ENCODE measurements at places on chromosomes 2 and 18.

GRCh38 chr2:240663546-240664190 is 19.0 kb downstream of the AQP12B start:
- DNase-seq = no peak

DNA sequence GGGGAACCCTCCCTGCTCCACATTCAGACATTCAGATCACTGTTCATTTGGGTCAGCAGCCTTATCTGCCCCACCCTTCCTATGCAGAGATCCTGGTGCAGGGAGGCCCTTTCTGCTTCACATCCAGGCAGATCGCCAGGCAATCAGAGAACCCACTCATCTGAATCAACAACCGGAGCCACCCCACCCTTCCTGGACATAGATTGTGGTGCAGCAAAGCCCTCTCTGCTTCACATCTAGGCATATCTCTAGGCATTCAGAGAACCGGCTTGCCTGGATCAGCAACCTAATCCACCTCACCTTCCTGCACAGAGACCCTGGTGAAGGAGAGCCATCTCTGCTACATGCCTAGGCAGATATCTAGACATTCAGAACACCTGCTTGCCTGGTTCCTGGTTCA is 184.5 kb upstream of the CNTNAP5 start:
- DNase-seq = no peak

DNA sequence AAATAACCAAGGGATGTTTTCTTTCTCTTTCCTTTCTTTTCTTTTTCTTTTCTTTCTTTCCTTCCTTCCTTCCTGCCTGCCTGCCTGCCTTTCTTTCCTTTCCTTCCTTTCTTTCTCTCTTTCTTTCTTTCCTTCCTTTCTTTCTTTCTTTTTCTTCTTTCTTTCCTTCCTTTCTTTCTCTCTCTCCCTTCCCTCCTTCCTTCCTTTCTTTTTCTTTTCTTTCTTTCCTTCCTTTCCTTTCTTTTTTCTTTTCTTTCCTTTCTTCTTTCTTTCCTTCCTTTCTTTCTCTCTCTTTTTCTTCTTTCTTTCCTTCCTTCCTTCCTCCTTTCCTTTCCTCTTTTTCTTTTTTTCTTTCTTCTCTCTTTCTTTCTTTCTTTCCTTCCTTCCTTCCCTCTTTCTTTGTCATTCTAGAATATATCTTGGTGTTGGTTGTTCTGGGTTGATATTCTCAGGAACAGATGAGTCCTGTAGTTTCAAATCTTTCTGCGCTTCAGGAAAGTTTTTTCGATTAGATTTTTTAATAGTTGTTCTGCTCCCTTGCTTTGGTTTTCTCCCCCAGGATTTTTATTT is 101.5 kb upstream of the FBXO11 start:
- DNase-seq = no peak

- DNase-seq = no peak
These were observed 107.5 kb upstream of the SERPINE2 start for GRCh38 chr2:224146356-224147160.

DNA sequence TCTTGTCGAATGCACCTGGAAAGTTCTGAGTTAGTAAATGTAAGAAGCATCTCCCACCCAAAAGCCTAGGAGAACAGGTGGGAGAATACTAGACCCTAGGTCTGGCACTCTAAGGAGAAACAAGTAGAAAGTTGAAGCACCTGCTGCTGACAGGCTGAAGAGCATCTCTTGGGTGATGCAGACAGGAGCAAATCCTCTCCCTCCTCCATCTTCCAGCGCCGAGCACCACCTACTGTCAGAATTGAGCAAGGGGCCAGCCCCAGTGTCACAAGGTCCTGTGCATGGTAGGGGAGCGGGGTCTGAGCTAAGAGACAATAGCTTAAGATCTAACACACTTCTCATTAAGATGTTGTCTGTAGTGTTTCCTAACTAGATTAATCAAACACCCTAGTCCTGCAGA is 52.9 kb downstream of the HK2 start:
- DNase-seq = no peak

DNA sequence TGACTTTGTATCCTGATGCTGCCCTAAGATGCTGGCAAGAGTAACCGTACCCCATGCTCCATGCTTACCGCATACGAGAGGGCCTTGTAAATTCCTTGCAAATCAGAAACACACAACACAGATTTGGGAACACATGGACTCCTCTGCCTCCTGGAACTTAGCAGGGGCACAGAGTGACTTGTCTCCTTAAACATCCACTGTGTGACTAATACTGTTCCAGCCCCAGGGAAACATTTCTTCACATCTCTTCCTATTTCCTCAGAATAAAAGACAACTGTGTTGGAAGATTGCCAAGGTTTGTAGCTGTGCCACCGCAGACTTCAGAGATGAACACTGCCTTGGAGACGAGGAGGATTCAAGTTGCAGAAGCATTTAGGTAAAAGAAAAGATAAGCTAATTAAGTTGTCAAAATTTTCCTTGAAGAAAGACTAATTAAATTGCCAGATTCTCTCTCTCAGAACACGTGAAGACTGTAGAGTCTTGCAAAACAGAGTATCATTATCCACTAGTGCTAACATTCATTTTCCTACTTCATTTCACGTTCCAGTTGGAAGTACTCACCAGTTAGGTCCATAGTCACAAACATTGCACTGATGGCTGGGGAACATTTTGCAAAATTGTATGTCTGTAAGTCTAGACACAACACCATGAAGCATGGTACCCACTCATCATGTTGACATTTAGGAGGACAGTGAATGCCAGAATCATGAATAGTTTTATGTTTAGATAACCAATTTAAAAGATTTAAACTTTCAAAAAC is 188.8 kb downstream of the TSN start:
- no peak for DNase-seq

DNA sequence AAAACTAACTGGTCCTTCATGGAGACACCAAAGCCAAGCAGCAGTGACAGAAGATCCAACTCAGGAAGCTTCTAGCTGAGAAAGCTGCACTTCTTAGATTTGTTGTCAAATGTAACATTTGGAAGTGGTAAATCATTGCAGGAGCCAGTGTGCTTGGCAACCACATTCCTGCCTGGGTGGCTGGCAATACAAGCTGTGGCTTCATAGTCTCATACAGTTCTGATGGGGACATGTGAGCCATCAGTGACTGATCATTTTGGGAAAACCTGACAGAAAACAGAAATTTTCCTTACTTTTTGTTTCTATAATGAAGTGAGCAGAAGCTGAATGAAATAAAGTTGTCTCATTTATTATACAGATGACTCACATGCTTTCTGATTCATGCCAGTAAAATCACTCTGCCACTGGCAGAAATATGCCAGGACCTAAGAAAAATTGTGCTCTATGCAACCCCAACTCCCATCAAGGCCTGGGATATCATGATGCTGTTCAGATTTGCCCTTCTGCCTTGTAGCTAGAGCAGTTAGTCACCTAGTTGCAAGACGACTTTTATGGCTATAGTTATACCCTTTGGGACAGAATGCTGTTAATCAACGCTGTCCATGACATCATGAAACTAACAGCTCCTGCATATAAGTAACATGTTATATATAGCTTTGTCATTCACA is 508.1 kb downstream of the ADCYAP1 start:
- no peak for DNase-seq

GRCh38 chr2:36337354-36337753 is 18.2 kb upstream of the CRIM1 start:
- DNase-seq = no peak

GRCh38 chr18:5095239-5095638 is 101.8 kb downstream of the AKAIN1 start:
- DNase-seq = no peak

DNA sequence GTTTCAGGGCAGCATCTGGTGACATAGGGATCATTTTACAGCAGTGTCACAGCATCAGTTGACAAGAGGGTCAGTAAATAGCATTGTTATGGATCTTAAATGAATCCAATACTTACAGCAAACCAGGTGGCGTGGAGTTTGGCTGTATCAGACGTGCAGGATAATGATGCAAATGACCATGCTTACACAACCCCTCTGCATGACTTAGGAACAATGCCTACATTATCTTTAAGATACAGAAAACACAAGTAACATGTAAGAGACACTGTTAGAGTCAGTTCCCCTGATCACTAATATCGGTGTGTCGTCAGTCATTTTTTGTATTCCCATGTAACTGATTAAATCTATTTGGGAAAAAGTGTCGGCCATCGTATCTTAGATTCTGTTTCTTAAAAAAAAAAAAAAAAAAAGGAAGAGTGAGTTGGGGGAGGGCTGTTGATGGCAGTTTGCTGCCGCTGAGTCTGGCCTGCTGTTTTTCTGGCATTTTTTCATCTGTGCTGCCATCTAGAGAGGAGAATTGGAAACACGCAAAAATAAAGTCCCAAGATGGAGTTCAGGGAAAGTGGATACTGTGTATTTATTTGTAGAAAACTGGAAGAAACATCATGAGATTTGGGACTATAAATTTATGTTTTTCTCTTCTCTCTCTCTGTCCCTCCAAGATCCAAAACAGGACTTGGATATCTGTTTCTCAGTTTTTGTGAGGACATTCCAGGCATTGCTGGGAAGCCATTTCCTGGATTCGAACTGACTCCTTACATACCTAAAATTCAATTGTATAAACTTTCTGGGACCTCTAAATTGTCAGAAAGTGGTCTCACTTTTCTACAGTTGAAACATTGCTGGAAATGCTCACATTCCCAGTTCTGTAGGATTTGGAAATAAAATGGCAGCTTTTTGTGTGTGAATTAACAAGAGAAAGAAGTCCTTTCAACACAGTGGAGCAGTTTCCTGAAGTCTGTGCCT is 60.3 kb upstream of the AGPS start:
- DNase-seq = no peak

- no peak for DNase-seq
These were observed 469.3 kb upstream of the ZNF804A start for GRCh38 chr2:184129073-184129472.

DNA sequence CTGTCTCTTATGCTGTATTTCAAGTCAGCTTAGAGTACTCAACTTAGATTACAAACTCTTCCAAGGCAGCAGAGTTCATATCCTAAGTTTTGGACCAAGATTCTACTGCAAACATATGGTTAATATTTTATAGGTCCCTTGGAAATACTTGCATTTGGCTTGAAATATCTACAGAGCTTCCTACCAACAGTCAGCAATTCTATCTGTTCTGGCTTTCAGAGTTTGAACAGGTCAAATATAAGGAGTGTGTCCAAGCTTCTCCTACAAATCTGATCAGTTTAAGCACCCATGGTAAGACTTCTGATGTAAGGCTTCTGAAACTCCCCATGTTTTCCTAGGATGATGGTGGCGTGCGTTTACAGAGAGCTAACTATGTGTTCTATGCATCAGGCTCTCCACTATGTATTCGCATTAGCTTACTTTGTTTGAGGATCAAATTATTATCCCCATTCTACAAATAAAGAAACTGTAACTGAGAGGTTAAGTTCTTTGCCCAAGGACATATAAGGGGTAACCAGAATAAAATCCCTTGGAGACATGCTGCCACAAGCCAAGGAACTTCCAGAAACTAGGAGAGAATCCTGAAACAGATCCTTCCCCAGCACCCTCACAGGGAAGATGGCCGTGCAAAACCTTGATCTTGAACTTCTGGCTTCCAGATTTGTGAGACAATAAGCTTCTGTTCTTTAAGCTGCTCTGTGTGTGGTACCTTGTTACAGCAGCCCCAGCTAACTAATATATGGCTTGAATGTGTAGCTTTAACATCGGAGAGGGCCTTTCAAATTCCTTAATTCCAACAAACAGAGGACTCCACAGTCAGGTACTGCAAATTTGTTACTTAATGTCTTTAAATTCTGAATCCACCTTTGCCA is 55.1 kb downstream of the ATP8B1 start:
- DNase-seq = no peak

- DNase-seq = no peak
These were observed 40.5 kb upstream of the KIDINS220 start for GRCh38 chr2:8877894-8878293.

DNA sequence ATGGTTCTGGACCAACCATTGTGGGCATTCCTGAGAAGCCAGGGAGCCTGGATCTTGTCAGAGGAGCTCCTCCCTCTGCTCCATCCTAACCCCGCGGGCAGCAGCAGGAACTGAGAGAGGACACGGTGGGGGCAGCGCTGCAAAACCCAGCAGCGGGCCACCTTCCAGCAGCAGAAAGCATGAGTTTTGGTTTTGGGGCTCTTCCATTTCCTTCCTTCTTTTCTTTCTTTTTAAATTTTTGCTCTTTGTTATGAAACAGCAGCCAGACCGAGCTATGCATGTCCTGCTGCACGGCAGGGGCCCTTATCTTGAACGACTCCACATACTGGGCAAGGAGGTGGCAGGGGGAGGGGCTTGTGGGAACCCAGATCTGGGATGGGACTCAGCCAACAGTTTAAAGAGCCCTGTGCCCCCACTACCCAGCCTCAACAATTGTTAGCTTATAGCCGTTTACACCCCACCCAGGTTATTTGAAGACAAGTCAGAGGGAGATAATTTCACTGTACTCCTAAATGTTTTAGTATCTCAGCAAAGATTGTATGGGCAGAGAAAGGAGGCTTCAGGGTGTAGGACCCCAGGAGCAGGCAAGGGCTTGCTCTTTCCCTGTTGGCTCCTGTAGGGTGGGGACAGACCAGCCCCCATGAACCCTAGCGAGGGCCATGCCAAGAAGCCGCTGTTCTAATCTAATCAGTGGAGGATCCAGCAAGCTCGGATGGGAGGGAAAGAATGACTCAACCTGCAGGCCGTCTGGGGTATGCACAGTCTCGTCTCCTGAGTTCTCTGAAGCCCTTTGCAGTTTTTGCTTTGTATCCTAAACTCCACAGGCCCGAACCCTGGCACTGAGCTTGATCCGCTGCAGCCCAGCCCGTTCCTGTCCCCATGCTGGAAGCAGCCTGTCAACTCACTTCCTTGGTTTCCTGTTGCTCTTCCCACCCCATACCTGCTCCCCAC is 75.3 kb downstream of the LRRFIP1 start:
- DNase-seq = no peak

DNA sequence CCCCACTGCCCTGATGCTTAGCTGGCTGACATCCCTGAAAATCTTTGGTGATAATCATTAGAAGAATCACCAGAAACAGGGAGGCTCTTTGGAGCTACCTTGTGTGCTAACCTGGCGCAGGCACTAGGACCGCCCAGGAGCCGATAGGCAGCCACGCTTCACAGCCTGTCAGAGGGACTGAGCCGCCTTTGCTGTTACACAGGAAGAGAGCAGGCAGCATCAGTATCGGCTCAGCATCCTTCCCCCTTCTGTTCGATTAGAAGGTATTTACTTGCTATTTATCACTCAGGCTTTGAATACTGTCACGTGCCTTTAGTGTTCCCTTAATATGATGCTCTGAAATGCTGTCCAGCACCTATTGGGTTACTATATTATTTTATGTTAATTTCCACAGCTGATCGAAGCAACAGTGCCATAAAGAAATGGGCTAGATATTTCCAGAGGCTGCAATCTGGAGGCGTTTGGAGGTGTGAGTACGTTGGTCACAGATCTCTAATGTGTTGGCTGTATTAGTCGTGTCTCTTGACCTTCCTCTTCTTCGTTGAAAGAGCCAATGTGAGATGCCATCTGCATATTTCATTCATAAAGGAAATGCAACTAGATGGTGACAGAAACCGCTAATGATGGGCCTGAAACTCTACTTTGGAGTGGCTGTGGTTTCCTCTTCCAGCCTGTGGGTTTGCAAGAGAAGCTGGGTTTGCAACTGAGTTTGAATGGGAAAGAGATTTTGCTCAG is 110.4 kb upstream of the RAB27B start:
- no peak for DNase-seq

DNA sequence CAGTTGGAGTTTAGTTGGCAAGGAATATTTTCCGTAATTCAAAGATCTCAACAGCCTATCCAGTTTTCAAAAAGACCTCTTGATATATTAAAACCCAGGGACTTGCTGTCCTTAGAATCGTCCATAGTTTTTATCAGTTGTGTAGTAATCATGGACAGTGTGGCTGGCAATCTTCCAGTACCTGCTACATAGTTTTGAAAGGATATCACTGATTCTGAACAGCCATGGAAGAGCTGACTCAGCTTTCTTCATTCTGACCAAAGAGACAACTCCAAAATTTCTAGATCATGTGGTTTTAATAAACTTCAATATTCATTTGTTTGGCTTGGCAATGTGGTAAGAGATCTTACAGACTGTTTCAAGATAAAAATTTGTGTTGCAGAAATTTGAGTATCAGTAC is 616.7 kb downstream of the TDRD15 start:
- DNase-seq = no peak

Data from dorsolateral prefrontal cortex (tissue), 122 donors.